Right lung (tissue), 10 donors: ENCODE measurements at places on chromosomes 12 and 14.

- DNase-seq = no peak
Observed at GRCh38 chr12:122374707-122375106, 47.8 kb downstream of the CLIP1 start.

- DNase-seq = no peak
Observed at GRCh38 chr12:61993734-61994345, 266.4 kb upstream of the USP15 start.

DNA sequence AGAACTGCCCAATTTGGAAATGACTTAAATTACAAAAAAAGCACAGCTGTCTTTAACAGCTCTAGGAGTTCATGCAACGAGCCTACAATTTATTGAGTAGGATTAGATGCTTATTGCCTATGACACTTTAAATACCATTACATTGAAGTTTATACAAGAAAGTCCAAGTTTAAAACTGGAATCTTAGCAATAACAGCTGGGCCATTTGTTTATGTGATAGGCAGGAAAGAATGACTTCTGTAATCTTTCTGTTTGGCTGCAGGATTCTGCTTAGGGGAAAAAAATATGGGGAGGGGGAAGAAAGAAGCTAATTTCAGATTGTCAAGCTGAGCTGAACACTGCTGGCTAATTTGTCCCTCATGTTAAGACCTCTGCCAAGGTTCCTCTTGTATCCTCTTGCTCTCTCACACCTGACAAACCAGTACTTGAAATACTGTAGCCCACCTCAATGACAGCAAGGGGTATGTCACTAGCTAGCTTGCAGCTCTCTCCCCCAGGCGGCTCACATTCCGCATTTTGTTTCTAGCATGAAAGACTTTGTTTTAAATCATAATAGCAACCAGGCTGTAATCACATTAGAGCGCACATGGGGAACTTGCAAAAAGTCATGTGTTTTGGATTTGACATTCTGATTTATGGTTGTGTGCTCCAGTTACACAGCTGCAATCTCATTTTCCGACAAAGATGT, 384.8 kb downstream of the BMP4 start:
- peak; percentile 66 for DNase-seq

GRCh38 chr12:105567061-105567460, 236.6 kb downstream of the C12orf75 start:
- DNase-seq = no peak

GRCh38 chr12:99278899-99279298, 368.7 kb upstream of the GARIN6 start:
- no peak for DNase-seq

DNA sequence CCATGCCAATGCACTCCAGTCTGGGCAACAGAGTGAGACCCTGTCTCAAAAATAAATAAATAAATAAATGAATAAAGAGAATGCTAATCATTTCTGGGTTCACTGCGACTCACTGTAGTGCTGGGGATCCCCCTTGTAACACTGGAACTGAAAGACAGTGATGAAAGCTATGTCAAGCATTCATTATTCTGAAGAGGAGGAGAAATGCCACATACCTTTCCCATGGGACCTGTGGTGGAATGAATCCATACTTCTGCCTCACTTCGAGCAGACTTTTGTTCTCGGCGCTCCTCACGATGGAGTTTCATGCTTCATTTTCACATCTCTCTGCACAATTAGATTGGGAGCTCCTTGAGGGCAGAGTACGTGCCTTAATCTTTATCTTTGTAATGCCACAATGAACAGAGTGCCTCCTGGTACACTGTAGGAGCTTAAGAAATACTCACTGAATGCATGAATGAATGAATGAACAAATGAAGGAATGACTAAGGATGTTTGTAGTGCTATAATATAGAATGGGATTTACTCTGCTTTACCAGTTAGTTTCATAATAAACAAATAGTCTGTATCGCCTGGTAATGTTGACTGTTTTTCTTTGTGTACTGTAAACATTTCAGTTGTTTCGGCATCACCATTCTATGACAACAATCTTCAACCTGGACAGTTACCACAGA, 45.8 kb downstream of the DRAM1 start:
- no peak for DNase-seq

DNA sequence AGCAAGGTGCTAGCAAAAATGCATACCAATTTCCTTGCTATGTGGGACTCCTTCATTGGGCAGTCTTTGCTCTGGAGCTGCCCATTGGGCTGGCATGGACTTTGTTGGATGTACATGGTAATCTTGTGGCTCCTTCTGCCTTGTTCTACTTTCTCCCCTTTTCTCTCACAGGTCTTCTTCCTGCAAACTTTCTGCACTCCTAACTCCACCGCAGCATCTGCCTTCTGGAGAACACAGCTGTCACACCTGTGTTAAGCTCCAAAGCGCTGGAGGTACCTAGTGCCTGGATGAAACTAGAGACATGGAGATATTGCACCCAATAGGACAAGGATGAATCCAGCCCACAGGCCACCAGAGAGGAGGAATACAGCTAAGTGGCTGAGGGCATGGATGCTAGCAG, 60.7 kb upstream of the CCND2 start:
- no peak for DNase-seq

DNA sequence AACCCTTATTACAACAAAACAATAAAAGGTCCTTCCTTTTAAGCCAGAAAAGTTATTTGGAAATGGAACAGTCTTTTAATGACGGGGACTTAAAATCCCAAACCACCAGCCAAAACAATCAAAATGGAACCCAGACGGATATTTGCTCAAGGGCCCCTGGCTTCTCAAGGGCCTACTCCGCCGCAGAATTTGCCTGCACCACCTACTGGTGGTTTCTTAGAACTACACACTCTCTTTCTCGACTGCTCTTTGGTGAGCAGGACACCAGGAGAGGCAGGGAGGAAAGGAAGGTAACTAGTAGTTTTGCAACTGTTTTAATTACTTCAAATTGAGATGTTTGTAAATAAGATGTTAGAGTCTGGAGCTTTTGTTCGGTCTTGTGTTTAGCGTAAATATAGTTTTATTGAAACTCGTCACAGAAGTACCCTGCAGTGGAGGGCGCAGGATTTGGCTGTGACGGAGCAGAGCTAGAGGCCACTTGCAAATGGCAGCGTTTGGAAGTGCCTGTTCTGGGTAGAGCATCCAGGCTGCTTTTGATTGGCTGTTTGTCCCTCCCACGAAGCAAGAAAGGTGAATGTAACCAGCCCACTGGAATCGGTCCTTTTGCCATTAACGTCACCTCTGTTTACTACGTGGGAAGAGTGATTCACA, 238.5 kb downstream of the CACNA1C start:
- no peak for DNase-seq

DNA sequence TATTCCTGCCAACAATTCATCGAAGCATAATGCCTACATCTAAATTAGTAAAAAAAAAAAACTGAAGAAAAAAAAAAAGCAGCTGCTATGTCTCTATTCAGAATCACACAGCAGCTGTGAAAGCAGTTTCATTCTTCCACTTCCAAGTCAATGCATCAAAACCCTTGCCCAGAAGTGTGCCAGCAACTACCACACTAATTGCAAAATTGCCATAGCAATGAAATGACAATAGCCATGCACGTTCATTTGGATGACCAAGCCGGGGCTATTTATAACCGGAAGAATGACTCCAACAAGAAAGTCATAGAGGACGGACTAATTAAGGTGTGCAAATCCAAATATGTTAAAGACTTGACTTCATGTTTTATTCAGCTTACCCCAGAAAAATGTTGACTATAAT, 42.5 kb downstream of the SLC2A13 start:
- no peak for DNase-seq

DNA sequence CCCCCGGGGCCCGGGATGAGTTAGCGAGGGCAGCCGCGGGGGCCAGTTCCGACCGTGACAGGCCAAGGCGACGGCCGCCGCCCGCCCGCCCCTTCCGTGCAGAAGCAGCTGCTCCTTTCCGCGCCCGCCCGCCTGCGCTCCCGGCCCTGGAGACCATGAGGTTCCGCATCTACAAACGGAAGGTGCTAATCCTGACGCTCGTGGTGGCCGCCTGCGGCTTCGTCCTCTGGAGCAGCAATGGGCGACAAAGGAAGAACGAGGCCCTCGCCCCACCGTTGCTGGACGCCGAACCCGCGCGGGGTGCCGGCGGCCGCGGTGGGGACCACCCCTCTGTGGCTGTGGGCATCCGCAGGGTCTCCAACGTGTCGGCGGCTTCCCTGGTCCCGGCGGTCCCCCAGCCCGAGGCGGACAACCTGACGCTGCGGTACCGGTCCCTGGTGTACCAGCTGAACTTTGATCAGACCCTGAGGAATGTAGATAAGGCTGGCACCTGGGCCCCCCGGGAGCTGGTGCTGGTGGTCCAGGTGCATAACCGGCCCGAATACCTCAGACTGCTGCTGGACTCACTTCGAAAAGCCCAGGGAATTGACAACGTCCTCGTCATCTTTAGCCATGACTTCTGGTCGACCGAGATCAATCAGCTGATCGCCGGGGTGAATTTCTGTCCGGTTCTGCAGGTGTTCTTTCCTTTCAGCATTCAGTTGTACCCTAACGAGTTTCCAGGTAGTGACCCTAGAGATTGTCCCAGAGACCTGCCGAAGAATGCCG, 699 bp downstream of the MGAT2 start:
- peak; percentile 36 for DNase-seq

GRCh38 chr14:26138764-26139445, 458.9 kb downstream of the NOVA1 start:
- DNase-seq = no peak

DNA sequence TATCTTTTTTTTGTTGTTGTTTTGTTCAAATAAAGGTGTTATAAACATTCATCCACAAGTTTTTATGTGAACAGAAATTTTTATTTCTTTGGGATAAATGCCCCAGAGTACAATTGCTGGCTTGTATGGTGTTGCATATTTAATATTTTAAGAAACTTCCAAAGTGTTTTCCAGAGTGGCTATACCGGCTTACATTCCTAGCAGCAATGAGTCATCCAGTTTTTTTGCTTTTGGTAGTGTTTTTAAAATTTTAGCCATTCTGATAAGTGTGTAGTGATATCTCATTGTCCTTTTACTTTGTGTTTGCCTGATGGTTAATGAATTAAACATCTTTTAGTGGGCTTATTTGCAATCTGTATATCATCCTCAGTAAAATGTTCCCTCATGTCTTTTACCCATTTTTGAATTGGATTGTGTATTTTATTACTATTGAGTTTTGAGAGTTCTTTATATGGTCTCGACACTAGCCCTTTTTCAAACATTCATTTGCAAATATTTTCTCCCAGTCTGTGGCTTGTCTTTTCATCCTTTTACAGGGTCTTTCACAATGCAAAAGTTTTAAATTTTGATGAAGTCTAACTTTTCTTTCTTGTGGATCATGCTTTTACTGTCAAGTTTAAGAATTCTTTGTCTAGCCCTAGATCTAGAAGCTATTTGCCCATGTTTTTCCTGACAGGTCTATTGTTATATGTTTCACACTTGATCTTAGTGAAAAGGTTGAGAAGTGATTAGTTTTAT, 29.5 kb downstream of the PPP4R4 start:
- no peak for DNase-seq

DNA sequence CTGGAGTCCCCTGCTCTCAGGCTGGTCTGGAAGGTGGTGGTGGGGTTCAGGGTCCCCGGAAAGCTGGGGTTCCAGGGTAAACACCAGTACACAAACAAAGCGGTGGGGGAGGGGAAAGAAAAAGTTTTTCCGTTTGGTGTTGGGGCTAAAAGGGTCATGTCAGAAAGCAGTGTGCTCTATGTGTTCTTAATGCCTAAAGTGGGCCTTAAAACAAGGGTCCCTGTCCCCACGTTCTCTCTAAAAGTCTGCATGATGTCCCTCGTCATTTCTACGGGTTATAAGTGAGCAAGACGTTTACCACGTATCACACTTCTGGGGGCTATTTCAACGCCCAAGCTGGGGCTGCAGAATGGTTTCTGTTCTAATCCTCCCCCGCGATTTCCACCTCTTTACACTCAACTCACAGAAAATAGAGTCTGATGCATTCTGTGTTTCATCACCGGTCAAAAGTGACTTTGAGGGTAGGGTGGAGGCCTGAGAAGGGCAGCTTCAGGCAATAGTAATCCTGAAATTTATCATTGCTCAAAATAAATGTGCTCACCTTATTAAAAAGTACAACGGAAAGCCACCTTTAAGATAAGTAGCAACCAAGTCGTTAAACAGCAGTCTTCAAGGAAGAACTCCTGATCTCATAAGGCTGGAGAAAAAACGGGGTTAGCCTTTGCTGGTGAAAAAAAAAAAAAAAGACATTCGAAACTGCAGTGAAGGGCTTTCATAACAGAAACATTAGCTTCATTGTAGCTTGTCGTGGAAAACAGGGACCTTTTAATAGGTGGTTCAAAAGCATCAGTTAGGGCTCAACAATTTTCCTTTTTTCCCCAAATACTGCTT, 63.9 kb upstream of the PTGR2 start:
- DNase-seq = peak; percentile 45

DNA sequence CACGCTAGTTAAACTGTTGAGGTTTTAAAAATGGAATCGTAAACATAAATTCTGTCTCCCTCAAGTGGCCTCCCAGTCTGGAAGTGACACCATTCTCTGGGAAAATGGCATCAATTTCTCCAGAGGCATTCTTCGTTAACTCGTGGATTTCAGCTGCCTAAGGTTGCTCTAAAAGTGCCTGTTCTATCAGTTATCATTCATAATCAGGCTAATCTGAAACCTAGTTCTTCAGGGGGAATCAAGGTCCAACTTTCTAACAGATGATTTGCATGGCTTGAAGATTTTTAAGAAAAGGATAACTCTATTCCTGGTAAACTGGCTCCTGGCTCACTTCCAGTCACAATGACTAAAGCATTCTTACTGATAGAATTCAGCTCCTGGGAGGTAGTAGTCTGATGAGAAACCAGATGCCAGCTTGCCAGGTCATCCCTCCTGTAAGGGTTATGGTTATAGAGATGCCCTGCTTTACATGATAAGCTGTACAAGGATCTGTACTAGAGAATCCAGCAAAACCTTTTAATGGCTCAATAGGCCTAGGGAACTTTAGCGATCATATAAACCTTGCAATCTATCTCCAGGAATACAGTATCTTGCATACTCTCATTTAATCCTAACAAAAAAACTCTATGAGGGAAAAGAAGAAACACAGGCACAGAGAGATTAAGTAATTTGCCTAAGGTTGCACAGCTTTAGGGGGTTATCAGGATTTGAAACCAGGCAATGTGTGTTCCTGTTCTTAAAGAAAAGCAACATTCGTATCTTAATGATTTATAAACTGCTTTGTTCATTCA, 1.5 kb downstream of the L3HYPDH start:
- DNase-seq = no peak

GRCh38 chr14:71339650-71340415, 432.6 kb downstream of the PCNX1 start:
- no peak for DNase-seq

GRCh38 chr12:99059824-99060511, 414.9 kb downstream of the APAF1 start:
- DNase-seq = peak; percentile 73
